GM19239 (cell line): ENCODE measurements at places on chromosomes 5 and 9.
A peak's percentile ranks its signal among the peaks of the same experiment; 100 is the strongest.

- DNase-seq = no peak
Observed at GRCh38 chr5:56722317-56722716, 93.0 kb upstream of the MAP3K1 start.

DNA sequence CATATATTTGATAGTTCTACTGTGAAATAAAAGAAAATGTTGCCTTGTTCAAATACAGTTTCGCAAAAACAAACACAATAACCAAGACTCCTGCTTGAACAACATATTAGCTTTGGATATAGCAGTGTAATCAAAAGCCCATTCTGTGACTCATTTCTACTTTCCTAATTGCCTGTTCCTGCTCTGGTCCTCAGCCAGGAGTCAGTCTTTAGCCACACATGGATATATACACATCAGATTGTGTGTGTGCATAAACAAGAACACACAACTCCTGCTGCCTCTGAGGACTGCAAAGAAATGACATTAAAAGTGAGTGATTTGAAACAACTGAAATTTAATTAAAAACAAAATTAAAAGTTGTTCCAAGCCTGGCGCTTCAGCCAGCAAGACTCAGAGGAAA is 334.8 kb downstream of the TRIM32 start:
- DNase-seq = no peak

- DNase-seq = peak; percentile 12
Observed at GRCh38 chr9:110427497-110428104, 89.9 kb upstream of the TXNDC8 start.

DNA sequence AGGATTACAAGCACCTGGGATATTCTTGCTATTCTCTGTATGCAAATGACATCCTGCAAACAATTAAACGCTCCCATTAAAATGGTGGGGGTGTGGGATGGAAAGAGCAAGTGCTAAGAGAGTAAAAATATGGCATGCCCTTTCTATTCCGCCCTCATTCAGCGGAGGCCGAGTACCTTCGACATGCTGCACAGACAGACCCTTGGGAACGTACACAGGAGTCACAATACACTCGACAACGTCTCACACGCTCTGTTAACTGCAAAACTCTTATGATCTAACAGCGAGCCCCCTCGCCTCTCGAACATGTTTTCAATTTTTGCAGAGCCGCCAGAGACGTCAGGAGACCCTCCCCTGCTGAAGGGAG is 322.2 kb downstream of the CEMIP2 start:
- DNase-seq = no peak

- DNase-seq = no peak
Observed at GRCh38 chr5:84618262-84618661, 233.6 kb upstream of the EDIL3 start.

- no peak for DNase-seq
Observed at GRCh38 chr5:149172261-149172660, 31.0 kb downstream of the ABLIM3 start.

DNA sequence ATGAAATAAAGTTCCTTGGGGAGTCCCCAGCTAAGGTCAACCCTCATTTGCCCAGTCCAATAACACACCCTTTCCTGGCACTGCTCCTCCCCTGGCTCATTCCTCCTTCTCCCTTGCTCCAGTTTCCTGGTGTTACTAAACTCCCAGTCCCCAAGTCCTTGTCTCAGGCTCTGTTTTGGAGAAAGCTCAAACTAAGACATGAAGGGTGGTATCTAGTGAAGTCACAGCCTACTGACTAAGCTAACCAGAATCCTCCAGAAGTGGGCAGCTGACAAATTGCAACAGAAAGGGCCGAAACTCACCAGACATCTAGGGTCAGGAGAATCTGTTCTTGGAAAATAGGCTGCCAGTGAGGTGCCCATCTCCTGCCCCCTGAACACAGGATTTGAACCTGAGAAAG is 118.7 kb upstream of the NEK6 start:
- DNase-seq = no peak

DNA sequence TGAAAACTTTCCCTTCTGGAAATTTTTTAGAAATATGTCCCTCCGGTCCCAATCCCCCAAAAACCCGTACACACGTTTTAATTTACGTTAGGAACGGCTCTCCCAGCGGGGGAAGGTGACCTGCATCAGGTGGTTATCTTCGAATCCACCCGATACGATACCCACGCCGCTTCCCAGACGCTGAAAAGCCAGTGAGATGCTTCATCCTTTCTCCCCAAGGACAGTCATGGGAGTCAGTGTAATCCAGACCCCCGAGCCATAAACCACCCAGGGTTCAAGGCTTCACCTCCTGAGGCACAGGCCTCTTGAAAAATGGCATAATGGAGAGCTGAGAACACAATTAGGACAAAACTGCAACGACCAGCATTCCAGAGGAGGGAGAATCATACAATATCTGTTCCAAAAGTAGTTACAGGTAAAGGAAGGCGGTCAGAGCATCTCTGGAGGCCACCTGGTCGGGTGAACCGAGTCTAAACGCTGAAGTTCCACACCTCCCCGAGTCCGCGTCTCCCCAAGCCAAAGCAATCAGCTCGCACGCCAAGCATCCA is 857 bp downstream of the FAM169A start:
- DNase-seq = no peak

DNA sequence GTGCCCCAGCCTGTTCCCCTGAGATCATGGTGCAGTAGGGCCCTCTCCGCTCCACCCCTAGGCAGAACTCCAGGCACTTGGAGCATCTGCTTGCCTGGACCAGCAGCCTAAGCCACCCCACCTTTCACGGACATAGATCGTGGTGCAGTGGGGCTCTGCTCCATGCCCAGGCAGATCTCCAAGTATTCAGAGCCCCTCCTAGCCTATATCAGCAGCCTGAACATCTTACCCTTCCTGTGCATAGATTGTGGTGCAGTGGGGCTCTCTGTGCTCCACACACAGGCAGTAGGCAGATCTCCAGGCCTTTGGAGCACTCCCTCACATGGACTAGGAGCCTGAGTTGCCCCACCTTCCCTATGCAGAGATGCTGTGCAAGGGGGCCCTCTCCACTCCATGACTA is 103.0 kb downstream of the GLIS3 start:
- no peak for DNase-seq

- no peak for DNase-seq
Observed at GRCh38 chr9:116193636-116194035, 40.0 kb downstream of the PAPPA start.

DNA sequence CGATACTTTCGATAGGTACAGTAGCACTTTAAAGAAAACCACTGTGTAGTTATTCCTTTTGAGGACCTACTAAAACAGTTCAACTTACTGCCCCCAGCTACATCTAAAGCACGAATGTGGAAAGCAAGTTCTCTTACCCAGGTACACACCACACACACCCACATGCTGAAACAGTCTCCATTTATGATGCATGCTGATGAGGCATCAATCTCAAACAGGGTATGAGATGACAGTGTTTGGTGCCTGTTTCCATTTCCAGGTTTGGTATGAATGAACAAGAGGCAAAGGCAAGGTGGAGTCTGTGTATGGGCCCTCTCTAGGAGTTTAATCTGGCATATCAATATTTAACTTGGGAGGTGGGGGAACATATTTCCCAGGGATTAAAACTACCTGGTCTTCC is 13.9 kb downstream of the HMGXB3 start:
- DNase-seq = no peak

GRCh38 chr9:31390403-31391025 is 993.9 kb upstream of the ACO1 start:
- DNase-seq = no peak

DNA sequence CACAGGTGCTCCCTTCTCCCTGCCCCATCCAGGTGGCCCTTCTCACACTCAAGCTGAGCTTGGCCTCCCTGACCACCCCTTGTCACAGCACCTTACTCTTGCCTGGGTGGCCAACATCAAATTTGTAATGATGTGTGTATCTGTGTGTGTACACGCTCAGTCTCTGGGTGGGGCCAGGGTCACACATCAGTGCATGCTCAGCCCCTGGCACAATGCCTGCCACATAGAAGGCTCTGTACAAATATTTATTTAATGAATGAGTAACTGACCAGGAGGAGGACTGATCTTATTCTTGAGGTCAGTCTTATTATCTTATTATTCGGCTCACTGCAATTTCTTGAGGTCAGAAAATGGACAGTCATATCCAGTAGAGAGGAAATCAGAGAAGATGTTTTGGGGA is 41.3 kb upstream of the HAND1 start:
- DNase-seq = no peak

GRCh38 chr9:98109052-98109451 is 10.0 kb downstream of the TRIM14 start:
- no peak for DNase-seq

DNA sequence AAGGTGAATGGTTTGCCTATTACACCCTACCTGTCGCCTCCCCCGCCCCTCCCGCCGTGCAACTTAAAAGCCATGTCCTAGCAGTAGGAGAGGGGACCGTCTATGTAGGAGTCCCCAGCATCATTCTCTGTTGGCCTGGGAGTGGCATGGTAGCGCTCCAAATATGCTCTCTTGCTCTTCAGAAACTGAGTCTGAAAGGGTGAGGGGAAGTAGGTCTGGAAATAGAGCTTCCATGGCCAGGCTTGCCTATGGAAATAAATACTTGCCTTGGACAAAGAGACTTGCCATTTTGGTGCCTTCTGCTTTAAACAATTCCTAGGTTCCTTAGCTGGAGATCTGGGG is 1.4 kb downstream of the RGS7BP start:
- no peak for DNase-seq

- DNase-seq = no peak
Observed at GRCh38 chr5:1926471-1927341, 44.0 kb upstream of the IRX4 start.

- peak; percentile 83 for DNase-seq
Observed at GRCh38 chr9:127955294-127956015, 17.8 kb upstream of the DPM2 start.

DNA sequence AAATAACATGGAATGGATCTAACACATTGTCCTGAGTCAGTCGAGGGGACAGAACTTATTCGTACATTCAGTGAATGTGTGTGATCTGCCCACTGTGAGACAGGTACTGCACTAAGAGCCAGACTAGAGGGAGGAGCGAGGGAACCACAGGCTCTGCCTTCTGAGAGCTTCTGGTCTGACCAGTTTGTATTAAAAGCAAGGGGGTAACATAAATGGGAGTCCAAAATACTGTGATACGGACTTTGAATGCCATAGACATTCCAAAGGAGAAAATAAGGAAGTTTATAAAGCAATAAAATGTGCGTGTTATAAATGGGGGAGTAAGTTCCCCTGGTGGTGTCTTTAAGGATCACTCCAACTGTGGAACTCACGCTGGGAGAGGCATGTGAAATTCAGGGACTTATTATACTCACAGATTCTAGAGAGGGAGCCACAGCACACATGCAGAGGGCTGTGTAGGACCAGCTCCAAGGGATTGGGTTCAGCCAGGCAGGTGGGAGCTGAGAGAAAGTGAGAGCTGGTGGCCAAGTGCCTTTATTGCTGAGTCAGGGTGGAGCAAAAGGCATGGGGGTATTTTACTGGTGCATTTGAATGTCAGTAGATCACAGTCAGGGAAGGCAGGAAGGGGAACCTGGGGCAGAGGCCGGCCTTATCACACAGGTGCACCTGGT is 186.5 kb upstream of the WWC1 start:
- DNase-seq = no peak

- DNase-seq = no peak
Observed at GRCh38 chr5:150633429-150633828, 7.0 kb upstream of the SYNPO start.

- no peak for DNase-seq
Observed at GRCh38 chr9:137300567-137301080, 1.4 kb downstream of the NRARP start.

DNA sequence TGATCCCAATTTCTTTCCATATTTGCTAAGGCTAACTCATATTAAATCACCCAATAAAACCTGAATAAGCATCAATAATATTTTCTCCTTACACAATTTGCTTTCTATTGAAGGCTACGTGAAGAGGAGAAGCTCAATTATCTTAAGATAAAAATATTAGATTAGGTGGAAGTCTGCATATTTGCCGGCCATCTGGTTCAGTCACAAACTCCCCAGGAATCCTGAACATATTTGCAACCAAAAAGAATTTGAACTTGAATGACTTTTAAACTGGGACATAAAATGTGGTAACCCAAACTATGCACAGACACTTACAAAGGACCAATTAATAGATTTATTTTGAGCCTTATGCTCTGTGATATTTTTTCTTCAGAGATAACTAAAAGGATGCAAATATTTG is 92.3 kb downstream of the HAPLN1 start:
- no peak for DNase-seq
